ENCODE measurements at places on chromosomes 6 and 20.

DNA sequence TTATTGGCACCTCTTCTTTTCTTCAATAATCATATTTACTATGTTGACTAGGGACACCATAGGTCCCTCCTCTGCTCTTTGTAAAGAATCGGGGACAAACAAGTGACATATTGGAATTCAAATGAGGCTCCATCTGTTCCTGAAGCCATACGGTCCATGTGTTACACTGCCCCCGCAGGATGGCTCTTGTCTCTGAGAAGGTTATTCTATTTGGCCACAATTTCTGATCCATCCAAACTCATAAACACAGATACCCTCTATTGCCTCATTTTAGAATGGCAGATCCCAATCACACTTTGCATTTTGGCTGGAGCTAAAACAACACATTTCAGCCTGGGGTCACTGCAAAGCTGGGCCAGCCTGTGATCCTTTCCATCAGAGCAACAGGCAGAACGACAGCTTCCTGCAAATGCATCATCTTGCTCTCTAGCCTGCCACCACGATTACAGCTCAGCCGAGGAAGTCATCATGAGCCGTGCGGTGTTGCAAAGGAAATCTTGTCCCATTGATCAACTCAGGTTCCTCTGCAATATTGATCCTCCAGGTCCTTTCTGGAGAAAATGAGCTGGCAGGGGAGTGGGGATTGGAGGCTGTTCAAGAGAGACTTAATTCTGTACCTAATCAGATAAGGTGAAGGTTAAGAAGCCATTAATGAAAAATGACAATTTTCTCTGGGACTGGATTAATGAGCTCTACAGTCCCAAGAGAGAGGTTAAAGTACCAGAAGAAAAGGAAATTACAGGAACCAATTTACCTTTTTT is 73.1 kb downstream of the AGPAT4 start:
- H3K27me3 ChIP-seq: no peaks in the 10 kb centered on the region
- no peak for DNase-seq
- no peaks in the 10 kb centered on the region for H3K4me1 ChIP-seq
- no peak overlapping the region for H3K4me3 ChIP-seq
- H3K36me3 ChIP-seq: no peaks in the 10 kb centered on the region
- no peak overlapping the region for H3K27ac ChIP-seq

DNA sequence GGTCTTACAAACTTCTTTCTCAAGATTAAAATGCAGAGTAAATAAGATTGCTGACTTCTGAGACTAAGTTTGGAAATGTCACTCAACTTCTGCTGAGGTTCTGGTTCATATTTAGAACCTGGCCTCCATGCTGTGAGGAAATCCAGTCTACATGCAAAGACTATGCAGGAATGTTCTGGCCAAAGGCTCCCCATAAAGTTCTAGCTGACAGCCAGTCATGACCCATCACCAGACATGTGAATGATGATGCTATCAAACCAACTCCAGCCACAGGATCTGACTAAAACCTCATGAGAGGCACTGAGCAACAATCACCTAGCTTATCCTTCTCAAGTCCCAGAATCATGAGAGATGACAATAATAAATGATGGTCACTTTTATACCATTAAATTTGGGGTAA is 935.1 kb upstream of the MAP3K7 start:
- no peak overlapping the region for H3K27ac ChIP-seq
- no peaks in the 10 kb centered on the region for H3K4me1 ChIP-seq
- no peak overlapping the region for H3K4me3 ChIP-seq
- no peak for DNase-seq
- no peaks in the 10 kb centered on the region for H3K36me3 ChIP-seq

GRCh38 chr6:166465671-166466087 is 82.9 kb upstream of the MPC1 start:
- H3K36me3 ChIP-seq: peaks cover 50% of the 10 kb centered on the region
- H3K27ac ChIP-seq: no peak overlapping the region
- H3K4me1 ChIP-seq: peaks cover 2% of the 10 kb centered on the region
- H3K27me3 ChIP-seq: no peaks in the 10 kb centered on the region

DNA sequence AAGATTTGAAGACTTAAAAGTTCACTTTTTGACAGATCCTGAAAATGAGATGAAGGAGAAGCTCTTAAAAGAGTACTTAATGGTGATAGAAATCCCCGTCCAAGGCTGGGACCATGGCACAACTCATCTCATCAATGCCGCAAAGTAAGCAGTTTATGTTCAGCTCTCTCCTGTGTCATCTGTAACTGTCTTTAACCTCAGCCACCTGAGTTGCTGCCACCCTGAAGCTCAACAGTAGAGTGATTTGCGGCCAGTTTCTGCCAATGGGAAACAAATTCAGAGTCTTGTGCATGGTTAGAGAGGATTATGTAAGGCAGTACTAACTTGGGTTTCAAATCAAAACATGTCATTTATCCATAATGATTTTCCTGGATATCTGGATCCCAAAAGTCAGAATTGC is 10.1 kb downstream of the TNFAIP3 start:
- no peak overlapping the region for H3K4me3 ChIP-seq
- no peak overlapping the region for H3K27ac ChIP-seq
- H3K36me3 ChIP-seq: peaks cover 57% of the 10 kb centered on the region
- peaks cover 6% of the 10 kb centered on the region for H3K4me1 ChIP-seq
- no peaks in the 10 kb centered on the region for H3K27me3 ChIP-seq
- DNase-seq: no peak

GRCh38 chr20:40251284-40251932 is 437.6 kb downstream of the MAFB start:
- no peaks in the 10 kb centered on the region for H3K36me3 ChIP-seq
- H3K27me3 ChIP-seq: no peaks in the 10 kb centered on the region

GRCh38 chr20:64109831-64110391 is 2.5 kb upstream of the NPBWR2 start:
- H3K27ac ChIP-seq: no peak overlapping the region
- no peaks in the 10 kb centered on the region for H3K36me3 ChIP-seq
- peaks cover 43% of the 10 kb centered on the region for H3K27me3 ChIP-seq
- no peaks in the 10 kb centered on the region for H3K4me1 ChIP-seq

Measured in IMR-90 (cell line).